Stimulated activated CD4-positive, alpha-beta T cell treated with anti-CD3 and anti-CD28 coated beads, Interleukin-1b, Interleukin-23, amount 100 ng/mL, for 1 hour (primary cell): ENCODE measurements at places on chromosomes 6 and 20.

GRCh38 chr6:9492790-9493189, 922.1 kb downstream of the TFAP2A start:
- DNase-seq, result no peak

- no peak for DNase-seq
These were observed 26.6 kb upstream of the TULP4 start for GRCh38 chr6:158285656-158286021.

- no peak for DNase-seq
These were observed 99.4 kb downstream of the ASXL1 start for GRCh38 chr20:32457479-32457986.

DNA sequence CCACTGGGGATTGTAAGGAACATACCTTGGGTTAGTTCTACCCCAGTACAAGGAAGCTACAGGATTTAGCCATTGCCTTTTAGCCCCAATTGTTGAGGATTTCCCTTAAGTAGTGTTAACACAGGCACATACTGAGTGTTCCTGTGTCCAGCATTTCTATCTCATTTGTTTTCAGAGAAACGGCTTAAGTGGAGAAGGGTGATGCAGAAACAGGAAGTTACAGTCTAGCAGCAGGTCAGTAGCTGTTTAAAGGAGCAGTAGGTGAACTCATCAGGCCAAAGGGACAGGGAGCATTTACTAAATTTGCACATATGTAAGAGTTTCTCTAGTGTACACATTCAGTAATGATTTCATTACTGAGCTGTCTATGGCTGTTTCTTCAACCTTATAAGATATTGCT, 644.2 kb upstream of the GJE1 start:
- DNase-seq, result no peak

- DNase-seq, result no peak
These were observed 120.9 kb upstream of the RPS6KA2 start for GRCh38 chr6:166747644-166748595.

DNA sequence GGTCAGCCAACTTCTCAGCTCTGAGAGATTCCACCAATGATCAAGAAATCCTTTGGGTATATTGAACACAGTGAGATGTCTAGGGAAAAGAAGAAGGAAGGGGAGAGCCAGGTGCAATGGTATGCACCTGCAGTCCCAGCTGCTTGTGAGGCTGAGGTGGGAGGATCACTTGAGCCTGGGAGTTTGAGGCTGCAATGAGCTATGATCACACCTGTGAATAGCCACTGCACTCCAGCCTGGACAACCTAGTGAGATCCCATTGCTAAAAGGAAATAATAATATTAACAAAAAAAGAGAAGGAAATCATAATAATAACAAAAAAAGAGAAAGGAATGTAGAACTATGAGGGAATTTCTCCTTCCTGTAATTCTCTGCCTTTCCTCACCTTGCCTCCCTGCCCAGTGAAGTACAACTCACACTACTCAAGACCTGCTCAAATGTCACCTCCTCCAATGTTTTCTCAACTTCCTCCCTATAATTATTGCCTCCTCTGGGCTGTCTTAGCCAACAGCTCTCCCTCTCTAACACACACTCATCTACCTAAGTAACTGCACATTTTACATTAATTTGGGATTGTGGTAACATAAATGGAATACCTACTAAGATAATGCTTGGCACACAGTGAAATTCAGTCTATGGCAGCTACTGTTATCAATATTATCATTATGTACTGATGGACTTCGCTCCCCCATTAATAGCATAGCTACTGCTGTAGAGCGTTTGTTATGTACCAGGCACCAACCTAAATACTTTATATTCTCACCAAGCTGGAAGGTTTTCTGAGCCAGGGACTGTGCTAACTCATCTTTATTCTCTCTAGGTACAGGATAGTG, 103.6 kb downstream of the KIF13A start:
- no peak for DNase-seq

- DNase-seq, result no peak
These were observed 6.8 kb upstream of the HMGA1 start for GRCh38 chr6:34229877-34230276.

- no peak for DNase-seq
These were observed 357.1 kb downstream of the MAFB start for GRCh38 chr20:40331807-40332560.

DNA sequence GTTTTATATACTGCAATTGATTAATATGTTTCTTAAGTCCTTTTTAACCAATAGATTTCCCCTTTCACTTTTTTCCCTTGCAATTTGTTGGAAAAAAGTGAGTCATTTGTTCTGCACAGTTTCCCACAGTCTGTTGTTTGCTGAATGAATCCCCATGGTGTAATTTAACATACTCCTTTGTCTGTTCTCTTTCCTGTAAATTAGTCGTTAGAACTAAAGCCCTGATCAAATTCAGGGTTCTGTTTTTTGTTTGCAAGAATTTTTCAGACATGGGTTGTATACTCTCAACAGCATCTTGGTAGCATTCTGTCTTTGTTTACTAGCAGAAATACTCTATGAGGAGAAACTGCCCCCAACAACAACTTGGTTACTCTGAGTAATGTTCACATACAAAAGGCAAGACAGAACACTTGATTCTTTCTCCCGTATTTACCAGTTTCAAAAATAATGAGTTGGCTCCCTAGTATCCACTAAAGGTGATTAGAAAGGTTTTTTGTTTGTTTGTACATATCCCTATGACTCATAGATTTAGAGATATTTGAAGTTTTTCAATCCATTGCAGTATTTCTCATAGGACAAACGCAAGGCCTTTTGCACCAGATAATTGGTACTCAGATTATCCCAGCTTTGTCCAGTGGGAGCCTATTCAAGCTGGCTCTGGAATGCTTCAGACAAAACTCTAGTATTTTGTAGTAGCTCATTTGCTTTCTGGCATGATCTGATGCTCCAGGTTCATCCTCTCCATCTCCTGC, 16.5 kb downstream of the BLOC1S5 start:
- DNase-seq, result no peak

DNA sequence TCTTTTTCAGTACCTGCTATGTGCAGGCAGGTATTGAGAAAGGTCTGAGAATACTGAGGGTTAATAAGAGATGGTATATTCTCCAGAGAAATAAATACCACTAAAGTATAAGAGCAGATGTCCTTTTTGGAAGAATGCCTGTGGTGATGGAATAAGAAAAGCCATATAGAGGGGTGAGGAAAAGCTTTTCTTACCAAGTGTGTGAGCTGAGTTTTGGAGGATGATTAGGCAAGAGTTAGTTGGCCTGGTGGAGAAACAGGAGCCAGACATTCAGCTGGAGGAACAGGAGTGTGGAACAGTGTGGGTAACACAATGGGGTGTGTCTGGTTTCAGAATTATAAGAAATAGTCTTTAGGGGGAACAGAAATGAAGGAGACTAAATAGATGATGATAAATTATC, 19.9 kb downstream of the ZNF451 start:
- no peak for DNase-seq

GRCh38 chr6:78476561-78476960, 390.8 kb upstream of the IRAK1BP1 start:
- DNase-seq, result no peak

DNA sequence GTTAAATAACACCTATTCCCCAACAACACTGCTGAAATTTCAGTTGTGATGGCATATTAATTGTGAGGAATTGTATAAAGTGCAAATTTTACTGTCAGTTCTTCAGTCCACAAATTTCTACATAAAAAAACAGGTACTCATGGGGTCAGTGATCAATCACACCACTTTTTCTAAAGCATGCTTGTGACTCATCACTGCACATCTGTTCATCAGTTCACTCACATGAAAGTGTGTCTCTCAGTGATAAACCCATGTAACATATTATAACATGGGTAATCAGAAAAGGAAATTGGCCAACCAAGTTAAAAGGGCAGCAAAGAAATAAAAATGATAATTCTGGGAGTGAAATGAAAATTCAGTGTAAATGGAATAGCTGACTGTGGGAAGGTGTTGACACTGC, 234.7 kb upstream of the FKBP1C start:
- DNase-seq, result no peak

DNA sequence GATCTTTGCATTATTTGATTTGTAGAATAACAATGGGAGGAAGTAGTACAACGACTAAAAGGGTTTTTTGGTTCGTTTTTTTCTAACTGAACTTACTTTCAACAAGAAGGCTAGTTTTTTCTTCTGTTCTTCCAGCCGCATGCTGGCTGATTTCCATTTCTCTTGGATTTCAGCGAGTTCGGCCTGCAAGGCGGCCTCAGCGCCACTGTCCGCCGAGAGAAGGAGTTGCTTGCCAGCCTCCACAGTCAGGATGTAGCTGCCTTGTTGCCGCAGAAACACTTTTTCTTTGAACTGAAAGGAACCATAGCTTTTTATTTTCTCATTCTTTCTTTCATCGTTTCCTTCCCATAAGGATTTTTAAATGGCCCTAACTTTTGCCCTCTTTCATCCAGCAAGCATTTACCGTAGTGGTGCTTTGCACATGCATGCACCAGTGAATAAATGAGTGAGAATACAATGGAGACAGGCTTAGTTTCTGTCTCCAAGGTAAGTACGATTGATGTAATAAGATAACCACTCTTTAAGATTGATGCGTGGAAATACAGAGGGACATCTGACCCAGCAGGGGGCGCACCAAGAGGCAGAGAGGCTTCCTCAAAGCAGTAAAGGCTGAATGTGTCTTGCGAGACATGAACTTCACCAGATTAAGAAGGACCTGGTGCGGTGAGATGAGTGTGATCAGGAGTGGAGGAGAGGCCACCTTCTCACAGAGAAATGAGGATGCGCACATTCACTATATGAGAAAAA, 398.8 kb downstream of the ESR1 start:
- DNase-seq, result no peak

DNA sequence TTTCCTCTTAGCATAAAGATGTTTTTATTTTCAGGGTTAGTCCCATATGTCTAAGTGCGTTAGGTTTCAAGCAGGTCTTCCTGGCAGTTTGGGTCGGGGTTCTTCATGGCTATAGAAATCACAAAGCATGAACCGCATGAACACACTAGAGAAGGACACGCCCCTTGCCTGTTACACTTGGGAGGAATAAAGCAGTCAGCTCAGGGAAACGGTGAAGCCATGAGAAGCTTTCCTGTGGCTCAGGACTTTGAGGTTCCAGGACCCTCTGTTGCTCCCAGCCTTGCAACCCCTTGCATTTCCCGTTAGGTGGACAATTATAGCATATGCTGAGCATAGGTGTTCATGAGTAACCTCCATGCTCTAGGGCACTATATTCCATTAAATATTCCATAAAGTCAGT, 96.7 kb downstream of the SYCP2 start:
- no peak for DNase-seq

DNA sequence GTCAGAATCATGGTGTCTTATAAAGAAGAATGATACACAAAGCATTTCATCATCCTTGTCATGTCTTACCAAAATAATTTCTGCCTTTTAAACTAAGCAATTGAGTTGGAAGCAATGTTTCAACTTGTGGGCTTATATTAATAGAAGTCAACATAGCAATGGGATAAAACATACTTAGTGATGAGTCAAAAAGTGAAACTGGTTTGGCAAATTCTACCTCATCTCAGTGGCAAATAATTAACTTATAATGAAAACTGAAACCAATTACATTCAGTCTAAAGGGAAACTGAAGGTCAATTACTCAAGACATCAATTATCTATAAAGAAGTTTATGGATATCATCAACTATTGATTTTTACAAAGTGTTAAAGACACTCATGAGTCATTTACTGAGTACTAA, 463.8 kb downstream of the BMP2 start:
- no peak for DNase-seq

DNA sequence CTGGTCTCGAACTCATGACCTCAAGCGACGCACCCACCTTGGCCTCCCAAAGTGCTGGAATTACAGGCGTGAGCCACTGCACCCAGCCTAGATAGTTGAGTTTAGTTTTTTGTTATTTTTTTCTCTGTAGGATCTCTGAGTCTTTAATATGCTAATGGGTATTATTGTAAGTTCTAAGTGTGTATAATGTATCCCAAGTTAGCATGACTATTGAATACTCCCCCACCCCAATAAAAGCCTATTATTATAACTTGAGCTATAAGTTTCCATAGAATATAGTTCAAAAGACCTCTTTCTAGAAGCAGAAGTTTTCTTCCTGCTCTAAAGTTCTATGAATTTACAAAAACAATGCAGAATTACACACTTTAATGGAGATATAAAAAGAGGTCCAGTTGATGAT, 210.4 kb upstream of the MARCKS start:
- no peak for DNase-seq

GRCh38 chr6:79246891-79247290, 12.4 kb upstream of the HMGN3 start:
- DNase-seq, result no peak

DNA sequence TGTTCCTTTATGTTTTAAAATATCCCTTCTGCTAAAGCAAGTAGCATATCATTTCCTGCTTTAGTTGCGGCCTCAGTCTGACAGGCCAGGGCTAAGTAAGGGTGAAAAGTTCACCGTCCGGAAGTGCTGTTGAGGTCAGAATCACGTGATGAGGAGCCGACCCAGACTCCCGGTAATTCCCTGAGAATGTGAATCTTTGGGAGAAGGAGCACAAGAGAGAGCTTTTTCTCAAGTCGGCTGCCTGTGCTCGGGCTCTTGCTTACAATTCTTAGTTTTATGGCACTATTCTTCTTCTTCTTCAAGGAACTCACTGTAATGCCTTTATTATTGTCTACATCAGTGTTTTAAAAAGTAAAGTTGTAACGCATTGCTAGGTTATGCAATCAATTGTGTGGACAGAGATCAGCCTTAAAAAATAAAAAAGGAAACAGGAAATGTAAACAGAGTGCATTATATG, 309.3 kb downstream of the PRL start:
- DNase-seq, result no peak

- DNase-seq, result no peak
These were observed 41.1 kb downstream of the STX7 start for GRCh38 chr6:132471787-132472186.

- no peak for DNase-seq
These were observed at the start of gene FAM83B for GRCh38 chr6:54846243-54846856. TSS of gene FAM83B (plus strand) at chr6:54846771. CDS start at chr6:54870247, 23,476 bp downstream.

DNA sequence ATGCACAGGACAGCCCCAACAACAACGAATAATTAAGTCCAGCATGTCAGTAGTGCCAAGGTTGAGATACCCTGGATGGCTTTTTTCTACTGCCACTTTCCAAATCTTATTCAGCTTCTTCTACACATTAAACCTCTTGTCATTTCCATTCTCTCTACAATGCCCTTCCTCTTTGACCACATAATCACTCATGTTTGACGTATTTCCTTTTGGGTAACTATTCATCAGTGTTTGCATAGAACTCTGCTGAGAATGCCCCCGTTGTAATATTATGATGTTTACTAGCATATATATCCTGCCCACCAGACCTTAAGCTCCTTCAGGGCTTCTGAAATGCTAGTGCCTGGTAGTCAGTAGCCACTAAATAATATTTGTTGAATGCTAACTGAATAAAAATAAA, 515.3 kb upstream of the RNF217 start:
- no peak for DNase-seq

DNA sequence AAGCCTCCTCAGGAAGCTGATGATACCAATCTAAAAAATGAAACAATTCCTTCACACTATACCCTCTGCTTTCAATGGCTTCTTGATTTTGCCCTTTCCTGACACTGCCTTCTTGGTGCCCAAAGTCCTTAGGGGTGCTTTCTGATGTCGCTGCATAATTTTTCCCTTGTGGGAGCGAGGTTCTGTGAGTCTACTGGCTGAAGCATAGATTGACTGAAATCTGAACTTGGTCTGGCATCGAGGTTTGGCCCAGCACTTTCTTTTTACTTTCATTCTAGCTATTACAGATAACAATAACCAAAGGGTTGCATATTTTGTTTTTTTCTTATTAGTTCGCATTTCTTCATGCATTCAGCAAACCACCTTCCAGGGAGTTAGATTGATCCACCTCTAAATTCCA, 65.8 kb downstream of the E2F3 start:
- DNase-seq, result no peak
